Naive thymus-derived CD4-positive, alpha-beta T cell (primary cell): ENCODE measurements at places on chromosomes 3 and 15.

GRCh38 chr3:19221081-19221480, 72.8 kb downstream of the KCNH8 start:
- no peak for DNase-seq

- no peak for DNase-seq
Observed at GRCh38 chr15:52680041-52680391, 828 bp upstream of the ATOSA start.

DNA sequence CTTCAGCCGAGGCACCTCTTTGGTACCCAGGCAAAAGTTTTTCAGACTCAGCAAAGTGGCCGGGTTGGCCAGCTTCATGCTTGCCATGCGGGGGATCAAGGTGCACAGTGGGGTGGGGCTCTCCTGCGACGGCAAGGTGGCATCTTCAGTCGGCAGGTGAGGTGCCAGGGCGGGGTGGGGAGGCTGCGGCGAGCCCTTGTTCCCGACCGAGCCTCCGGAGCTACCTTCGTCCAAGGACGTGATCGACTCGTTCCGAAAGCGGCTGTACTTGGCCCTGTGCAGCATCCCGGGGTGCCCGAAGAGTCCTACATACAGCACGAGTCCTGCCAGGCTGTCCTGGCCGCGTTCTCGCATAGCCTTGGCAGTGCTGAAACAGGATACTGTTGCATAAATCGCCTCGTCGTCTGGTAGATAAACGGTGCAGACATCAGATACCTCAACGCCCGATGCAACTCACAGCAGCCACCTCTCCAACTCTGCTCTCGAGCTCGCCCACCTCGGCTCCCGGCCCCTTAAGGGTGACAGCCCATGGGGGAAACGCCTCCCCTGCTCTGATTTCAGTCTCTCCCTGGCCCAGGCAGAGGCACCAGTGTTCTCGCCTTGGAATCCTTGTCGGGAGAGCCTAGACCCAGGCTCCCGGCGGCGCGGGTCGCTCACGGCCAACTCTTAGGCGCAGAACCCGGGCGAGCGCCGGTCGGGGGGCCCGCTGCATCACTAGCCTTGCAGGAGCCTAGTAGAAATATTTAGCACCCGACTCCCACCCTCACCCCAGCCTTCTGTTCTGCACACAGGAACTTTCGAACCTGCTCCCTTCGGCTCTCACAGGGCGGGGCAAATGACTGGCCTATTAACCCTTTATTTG, 826 bp downstream of the SHC4 start:
- no peak for DNase-seq

DNA sequence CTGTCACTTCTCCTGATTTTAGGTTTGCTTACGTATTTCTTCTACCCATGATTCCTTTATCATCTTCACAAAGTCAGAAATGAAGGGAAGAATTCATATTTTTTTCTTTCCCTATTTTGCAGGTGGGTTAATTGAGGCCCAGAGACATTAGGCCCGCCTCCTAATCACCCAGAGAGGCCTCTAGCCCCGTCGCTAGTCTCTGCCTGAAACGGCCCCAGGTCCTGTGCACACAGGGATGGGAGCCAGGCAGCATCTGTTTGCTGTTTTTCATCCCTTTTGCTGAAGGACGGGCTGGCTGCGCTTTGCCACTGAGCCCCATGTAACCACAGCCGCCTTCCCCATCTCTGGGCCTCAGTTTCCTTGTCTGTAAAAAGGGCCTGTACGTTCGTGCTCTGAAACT, 135.9 kb downstream of the FBLN2 start:
- no peak for DNase-seq
